ENCODE measurements at places on chromosomes 7 and 10. TPM values are rescaled to one million over a fixed set of nuclear protein-coding genes. Genes with fewer than 3 reads are reported as not detected.

GRCh38 chr10:68419376-68419775, 12.3 kb upstream of the RUFY2 start:
- no peak for DNase-seq

The OIT3 gene
- total RNA-seq = 25.2 TPM

GRCh38 chr7:133997463-133997862, 129.7 kb upstream of the LRGUK start:
- DNase-seq = no peak

The DPYSL4 gene
- 0.08 TPM for total RNA-seq

GRCh38 chr10:127694580-127695193, 42.3 kb upstream of the FOXI2 start:
- DNase-seq = no peak

DNA sequence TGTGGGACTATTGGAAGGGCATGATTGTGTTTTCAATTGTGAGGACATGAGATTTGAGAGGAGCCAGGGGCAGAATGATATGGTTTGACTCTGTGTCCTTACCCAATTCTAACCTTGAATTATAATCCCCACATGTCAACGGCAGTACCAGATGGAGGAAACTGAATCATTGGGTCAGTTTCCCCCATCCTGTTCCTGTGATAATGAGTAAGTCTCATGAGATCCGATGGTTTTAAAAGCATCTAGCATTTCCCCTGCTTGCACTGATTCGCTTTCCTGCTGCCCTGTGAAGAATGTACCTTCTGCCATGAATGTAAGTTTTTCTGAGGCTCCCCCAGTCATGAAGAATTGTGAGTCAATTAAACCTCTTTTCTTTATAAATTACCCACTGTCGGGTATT, 1367.1 kb downstream of the XPNPEP1 start:
- DNase-seq = no peak

The ZNF736 gene
- 4.3 TPM for total RNA-seq

DNA sequence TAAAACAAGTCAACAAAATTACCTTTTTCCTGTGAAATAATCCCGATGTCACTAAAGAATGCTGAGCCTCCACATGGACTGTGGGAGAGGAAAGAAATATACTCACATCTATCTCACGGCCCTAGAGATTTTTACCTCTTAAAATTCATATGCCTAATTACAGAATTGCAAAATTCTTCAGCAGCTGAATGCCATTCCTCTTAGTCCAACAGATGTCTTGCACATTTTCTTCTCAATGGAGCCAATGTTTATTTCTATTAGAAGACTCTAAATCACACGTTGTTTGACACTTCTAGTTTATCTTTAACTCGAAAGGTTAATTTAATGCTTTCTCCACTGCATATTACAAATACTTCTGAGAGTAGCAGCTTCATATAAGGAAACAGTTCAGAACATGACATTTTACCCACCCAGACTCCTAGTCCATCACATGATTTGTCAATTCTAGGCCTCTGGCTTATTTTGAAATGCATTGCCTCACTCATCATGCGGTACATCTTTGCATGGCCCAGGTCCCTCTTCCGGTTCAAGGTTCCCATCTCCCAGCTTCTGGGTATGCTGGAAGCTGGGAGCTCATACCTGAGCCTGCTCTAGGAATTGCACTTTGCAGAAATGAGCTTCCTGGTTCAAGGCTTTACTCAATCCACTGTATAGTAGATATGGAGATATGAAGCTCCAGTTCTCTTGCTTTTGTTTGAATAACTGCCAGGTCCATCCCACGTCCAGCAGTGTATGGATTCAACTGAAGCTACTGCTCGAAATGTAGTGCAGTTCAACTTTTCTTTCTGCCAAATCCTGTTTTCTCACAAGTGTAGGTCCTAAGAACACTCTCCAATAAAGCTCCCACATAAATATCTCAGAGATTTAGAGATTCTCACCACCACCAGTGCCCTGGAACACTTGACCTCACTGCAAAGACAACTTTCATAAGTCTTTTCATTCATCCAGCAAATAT, 306.2 kb downstream of the GPR37 start:
- DNase-seq = no peak

- no peak for DNase-seq
These were observed 48.5 kb downstream of the RASGEF1A start for GRCh38 chr10:43218206-43218950.

DNA sequence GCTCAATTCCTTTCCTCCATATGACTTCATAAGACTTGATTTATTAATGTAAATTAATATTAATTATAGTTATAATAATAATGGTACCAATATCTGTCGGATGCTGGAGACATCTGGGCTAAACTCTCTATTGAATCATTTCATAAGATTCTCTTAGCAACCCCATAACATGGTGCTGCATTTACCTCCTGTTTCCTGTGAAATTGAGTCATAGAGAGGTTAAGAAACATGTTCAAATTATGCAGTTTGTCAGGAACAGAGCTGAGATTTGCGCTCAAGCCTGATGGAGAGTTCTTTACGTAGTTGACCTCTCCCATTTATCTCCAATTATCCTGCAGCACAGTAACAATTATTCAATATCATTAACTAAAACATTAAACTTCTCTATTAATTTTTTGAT, 621.8 kb upstream of the FZD8 start:
- no peak for DNase-seq

- DNase-seq = no peak
These were observed 187.2 kb downstream of the FGFR2 start for GRCh38 chr10:121411004-121411403.

DNA sequence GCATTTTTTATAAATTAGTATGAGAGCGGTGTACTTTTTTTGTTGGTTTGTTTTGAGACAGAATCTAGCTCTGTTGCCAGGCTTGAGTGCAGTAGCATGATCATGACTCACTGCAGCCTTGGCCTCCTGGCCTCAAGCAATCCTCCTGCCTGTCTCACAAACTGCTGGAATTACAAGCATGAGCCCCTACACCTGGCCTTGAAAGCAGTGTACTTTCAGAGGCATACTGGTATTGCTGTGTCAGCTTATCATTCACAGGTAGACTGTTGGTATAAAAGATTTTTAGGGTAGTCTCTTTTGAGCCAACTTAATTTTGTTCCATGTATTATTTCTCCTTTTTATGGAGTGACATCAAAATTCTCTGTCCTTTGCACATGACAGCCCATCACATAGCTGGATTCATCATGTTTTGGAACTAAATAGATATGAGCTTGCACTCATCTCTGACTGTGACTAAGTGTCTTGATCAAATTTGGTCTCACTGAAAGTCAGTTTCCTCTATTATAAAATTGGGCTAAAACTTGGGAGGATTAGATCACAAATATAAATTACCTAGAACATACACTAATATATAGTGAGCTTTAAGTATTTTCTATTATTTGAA, 12.4 kb downstream of the GNAT3 start:
- no peak for DNase-seq

The HGF gene
- total RNA-seq = 19.2 TPM

The TRIM73 gene
- total RNA-seq = 4.2 TPM

DNA sequence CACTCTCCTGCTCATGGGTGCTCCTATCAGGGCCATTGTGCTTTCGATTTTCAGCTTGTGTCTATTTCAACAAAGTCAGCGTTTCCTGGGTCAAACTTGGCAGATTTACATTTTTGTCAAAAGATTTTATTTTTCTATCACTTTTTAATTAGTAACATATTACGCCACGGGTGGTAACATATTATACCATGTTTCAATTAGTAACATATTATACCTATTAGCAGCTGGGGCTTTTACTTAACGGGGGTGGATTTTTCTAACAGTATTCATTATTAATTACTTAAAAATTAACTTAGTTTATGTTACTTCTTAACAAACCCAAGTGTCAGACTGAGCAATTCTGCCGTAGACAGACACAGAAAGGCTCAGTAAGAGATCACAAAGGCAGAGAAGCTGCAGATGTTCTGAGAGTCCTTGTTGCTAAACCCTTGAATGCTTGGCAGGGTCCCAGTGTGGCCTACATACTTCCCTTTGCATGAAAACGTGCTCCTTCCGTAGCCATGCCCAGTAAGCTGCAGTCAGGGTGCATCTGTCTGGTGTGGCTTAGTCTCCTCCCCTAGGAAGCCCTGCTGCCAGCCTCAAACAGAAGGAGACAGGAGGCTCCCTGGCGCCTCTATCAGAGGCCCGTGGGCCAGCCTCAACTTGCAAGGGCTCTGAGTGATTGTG, 263.1 kb upstream of the CXCL12 start:
- DNase-seq = no peak

The BHLHA15 gene
- 2.6 TPM for total RNA-seq

The TAC1 gene
- not detected for total RNA-seq

- DNase-seq = no peak
These were observed 239.3 kb downstream of the AUTS2 start for GRCh38 chr7:69837387-69838068.

The ANKRD61 gene
- not detected for total RNA-seq

The RPEL1 gene
- not detected for total RNA-seq

- DNase-seq = no peak
These were observed 212.2 kb downstream of the ANKRD7 start for GRCh38 chr7:118436663-118437062.

The OR2A2 gene
- not detected for total RNA-seq

The CISD1 gene
- total RNA-seq = 26.9 TPM

DNA sequence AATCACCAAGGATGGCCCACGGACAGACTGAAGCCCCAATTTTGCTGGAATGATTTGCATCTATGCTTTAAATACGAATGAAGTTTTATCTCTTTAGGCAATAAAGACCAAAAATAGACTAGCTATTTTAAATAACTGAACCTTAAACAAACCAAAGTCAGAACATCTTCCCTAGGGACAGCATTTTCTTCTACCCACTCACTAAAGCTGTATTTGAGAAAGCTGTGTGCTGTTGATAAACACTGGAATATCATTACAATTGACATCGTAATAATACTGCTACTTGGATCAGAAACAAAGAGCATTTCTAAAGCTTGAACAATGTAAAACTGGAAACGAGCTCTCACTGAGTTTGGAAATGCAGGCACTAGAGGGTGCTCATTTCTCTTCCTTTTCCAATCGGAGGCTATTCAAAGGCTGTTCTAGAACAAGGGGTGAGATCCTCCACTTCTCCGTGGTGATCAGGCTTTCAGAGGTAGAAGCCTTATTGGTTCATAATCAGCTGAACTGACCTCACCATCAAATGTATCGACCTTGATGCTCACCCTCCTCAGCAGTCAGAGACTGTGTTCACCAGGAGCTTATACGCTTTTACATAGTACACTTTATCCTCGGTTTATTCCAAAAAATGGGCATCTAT, 225.3 kb upstream of the PRSS1 start:
- no peak for DNase-seq

The PLCE1 gene
- total RNA-seq = 0.28 TPM

- peak; percentile 51 for DNase-seq
These were observed 46.8 kb upstream of the GLCCI1 start for GRCh38 chr7:7921830-7922229.

GRCh38 chr7:24346716-24347115, 62.7 kb downstream of the NPY start:
- DNase-seq = no peak

GRCh38 chr10:42476101-42476500, 162.3 kb downstream of the ZNF33B start:
- no peak for DNase-seq

- peak; percentile 34 for DNase-seq
These were observed 87.3 kb upstream of the KAT6B start for GRCh38 chr10:74738985-74739567.

DNA sequence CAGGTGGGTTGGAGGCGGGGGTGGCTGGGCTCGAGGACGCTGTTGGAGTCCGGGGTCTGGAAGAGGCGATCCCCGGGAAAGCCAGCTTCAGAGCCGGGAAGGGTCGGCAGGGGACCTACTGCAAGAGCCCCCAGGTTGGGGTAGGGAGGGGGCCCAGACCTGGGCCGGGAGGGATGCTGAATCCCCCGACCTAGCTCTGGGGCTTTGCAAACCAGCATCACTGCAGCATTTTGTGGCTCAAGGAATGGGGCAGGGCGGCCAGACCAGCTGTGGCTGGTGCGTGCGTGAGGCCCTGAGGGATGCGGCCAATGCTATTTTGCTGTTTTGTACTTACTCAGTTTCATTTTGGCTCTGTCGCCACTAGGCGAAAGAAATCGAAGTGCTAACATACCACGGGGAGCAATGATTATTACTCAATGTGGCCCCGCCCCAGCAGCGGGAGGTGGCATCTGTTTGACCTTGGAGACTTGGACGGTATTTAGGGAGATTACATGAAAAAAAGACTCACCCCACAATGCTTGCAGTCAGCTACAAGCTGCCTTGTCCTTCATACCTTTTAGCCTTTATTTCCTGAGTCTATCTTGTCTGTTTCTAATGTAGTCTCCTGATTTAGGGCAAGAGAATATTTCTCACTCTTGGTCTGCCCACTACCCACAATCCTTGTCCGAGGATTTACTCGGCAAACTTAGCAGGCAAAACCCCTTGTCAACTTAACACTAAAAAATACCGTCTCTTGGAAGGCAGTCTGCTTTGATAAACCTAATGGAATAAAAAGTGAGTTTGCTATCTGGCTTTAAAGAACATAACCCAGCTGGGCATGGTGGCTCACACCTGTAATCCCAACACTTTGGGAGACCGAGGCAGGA, 16.2 kb downstream of the HSPB1 start:
- peak; percentile 90 for DNase-seq

- DNase-seq = no peak
These were observed 84.8 kb downstream of the PROSER2 start for GRCh38 chr10:11907914-11908313.

DNA sequence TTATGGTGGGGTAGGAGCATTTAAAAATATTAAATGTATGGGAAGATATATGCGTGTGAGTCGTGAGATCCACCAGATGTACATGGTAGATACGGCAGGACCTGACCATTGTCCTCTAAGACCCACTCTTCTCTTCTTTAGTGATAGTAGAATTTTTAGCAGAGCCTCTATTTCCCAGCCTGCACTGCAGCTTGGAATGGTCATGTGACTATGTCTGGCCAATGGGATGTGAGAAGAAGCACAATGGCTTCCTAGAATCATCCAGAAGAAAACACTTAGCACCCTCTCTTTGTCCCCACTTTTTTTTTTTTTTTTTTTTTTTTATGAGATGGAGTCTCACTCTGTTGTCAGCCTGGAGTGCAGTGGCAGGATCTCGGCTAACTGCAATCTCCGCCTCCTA, 86.6 kb upstream of the CYTH3 start:
- no peak for DNase-seq

The CTNNA3 gene
- total RNA-seq = 1.5 TPM

- DNase-seq = no peak
These were observed 10.4 kb downstream of the CHST3 start for GRCh38 chr10:71974489-71975021.

DNA sequence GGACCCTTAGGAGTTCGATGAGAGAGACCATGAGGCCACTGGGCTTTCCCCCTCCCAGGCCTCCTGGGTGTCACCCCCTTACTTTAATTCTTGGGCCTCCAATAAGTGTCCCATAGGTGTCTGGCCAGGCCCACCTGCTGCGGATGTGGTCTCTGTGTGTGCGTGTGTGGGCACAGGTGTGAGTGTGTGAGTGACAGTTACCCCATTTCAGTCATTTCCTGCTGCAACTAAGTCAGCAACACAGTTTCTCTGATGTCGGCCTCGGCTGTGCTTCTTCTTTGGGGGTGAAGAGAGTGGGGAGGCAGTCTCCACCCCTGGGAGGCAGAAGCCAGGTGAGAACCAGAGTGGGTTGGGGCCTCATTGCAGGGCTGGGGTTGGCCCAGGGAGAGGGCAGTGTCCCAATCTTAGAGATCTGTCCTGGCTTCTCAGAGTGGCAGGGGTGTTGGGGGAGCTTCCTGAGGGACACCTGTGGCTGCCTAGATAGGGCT, 1.5 kb downstream of the PVRIG start:
- DNase-seq = no peak
